ENCODE measurements at places on chromosomes 5 and 9.

GRCh38 chr5:74903165-74903787, 37.1 kb upstream of the FAM169A start:
- DNase-seq = no peak

DNA sequence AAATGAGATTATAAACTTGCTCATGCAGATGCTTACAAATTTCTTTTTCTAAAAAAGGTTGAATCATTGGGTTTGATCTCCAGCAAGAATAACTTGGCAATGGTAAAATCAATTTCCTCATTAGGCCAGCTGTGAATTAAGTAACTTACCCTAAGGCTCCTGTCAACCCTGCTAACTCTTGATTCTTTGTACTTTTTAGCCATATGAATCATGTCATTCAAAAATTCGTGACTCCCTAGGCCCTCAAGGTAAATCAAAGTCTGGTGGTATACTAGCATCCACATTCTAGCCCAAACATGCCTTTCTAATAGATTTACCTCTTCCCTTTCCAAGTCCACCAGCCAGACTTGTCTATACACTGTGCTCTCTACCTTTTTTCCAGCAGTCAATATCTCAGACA, 420.8 kb upstream of the BRINP1 start:
- DNase-seq = no peak

GRCh38 chr5:163760498-163760897, 255.1 kb downstream of the MAT2B start:
- peak; percentile 77 for DNase-seq

- no peak for DNase-seq
Measured at GRCh38 chr5:60141119-60141518, 247.6 kb upstream of the PDE4D start.

- no peak for DNase-seq
Measured at GRCh38 chr9:33697171-33697570, 98.2 kb upstream of the PRSS3 start.

DNA sequence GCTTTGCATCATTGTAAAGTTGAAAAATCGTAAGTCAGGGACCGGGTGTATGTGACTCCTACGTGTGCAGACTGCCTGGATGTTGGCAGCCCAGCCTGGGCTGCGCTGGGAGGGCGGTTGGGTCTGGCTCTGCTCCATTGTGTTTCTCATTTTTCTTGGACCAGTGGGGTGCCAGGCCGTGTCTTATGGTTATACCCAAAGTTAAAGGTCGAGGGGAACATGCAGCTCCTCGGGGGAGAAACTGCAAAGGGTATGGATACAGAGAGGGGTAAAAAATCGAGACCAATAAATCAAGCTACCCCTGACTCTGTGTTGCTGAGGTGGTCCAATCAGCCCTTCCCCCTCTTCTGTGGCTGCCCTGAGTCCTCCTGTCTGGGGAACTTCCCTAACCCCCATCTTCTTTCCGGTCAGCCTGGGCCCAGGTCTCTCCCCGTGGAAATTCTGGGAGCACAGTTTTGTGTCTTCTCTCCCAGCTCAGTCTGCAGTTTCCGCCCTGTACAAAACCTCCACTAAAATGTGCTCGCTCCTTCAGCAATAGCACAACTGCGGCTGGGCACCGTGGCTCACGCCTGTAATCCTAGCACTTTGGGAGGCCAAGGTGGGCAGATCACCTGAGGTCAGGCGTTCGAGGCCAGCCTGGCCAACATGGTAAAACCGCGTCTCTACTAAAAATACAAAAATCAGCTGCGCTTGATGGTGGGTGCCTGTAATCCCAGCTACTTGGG, 34.1 kb upstream of the UNC5A start:
- no peak for DNase-seq

- no peak for DNase-seq
Measured at GRCh38 chr5:180339583-180340183, 13.5 kb downstream of the GFPT2 start.

DNA sequence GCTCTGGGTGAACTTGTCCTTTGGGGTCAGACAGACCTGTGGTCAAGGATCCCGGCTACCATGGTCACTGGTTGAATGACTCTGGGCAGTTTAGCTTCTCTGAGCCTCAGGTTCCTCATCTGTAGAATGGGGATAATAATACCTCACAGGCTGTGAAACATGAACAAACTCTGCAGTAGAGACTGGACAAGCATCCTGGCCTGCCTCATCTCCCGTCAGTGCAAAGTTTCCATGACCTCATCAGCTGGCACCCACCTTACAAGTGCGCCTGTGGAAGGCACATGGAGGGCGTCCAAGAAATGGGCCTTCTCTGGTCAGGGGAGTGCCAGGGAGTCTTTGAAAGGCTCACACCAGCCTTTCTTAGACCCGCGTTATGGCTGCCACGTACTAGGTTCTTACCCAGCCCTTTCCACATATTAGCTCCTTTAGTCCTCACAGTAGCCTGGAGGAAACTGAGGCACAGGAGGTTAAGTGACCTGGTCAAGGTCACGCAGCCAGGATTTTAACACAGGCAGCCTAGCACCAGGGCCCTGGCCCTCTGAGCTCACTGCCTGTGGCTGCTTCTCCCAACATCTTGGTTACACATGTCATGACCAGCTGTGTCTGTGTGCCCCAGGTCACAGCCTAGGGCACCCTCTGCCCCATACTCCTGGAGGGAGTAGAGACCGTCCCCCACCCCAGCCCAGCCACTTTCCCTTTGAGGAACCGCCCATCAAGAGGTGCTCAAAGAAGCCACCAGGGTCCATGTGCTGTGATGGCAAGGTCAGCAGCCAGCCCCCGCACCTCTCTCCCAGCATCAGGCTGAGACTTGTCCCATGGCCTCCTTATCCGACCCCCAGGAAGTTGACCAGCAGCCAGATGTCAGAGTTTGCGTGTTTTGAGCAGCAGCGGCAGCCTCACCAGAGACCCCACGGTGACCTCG, 39.4 kb upstream of the RPL26L1 start:
- no peak for DNase-seq

GRCh38 chr5:62138607-62139006, 167.4 kb upstream of the KIF2A start:
- no peak for DNase-seq

DNA sequence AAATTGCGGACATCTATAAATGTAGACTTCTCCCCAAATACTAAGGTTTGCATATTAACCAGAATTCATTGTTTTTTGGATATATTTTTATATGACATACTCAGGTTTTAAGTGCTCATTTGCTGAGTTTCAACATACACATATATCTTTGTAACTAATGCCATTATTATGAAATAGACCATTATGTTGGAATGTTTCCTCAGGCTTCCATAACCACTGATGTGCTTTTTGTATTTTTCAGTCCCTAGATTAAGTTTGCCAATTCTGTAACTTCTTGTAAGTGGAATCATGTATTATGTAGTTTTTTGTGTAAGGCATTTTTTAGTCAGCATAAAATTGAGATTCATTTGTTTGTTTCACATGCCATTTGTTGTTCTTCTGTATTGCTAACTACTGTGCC, 32.1 kb downstream of the HSPA4 start:
- no peak for DNase-seq

- DNase-seq = no peak
Measured at GRCh38 chr5:129652349-129653056, 95.4 kb upstream of the MINAR2 start.

GRCh38 chr9:20990867-20991266, 40.6 kb downstream of the HACD4 start:
- DNase-seq = no peak

- no peak for DNase-seq
Measured at GRCh38 chr9:96567203-96567700, 52.4 kb downstream of the CDC14B start.

DNA sequence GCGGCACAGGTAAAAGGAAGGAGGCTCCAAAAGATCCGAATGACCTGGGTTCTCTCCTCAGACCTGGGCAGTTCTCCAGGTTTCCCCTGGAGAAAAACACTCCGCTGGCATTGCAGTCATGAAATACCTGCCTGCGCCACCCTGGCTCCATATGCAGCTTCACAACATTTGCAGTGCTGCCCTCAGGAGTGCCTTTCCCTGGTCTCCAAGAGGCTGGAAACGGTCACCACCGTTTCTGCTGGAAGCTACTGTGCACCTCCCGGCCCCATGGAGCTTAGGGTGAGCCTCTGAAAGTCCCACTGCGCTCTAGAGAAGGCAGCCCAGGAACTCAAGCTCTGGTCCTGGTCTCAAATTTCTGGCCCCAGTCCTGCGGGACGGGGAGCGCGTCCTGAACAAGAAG, 670 bp downstream of the UGT3A1 start:
- DNase-seq = no peak

DNA sequence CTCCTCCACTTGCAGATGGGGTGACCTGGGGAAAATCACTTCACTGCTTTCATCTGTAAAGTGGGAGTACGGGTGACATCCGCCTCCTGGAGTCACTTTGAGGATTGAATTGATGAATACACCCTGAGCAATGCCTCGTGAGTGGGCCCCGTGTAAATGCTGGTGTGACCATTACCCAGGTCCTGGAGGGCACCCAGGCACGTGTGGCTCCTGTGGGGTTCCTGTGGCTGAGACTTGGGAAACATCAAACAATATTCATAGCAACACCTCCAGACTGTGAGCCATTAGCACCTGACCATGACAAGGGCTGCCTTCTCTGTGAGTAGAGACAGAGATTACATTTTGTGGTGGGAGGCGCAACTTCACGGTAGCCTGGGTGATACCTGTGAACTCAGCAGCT, 11.4 kb downstream of the MRPL36 start:
- no peak for DNase-seq

DNA sequence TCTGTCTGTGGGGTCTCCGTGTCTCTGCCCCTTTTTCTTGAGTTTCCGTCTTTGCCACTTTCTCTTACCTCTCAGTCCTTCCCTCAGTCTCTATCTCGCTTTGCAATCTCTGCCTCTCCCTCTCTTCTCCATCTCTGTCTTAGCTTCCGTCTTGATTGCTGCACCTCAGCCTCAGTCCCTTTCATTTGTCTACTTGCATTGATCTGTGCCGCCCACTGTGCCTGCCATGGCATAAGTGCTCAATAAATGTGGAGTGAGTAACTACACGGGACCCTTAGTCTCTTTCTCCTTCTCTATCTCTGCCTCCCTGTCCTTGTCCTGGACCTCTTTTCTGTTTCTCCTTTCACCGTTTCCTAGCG, 6.6 kb downstream of the PCDHGC5 start:
- no peak for DNase-seq

- no peak for DNase-seq
Measured at GRCh38 chr9:134995792-134996120, 78.0 kb upstream of the FCN1 start.

GRCh38 chr5:67659288-67659687, 462.7 kb upstream of the CD180 start:
- no peak for DNase-seq

DNA sequence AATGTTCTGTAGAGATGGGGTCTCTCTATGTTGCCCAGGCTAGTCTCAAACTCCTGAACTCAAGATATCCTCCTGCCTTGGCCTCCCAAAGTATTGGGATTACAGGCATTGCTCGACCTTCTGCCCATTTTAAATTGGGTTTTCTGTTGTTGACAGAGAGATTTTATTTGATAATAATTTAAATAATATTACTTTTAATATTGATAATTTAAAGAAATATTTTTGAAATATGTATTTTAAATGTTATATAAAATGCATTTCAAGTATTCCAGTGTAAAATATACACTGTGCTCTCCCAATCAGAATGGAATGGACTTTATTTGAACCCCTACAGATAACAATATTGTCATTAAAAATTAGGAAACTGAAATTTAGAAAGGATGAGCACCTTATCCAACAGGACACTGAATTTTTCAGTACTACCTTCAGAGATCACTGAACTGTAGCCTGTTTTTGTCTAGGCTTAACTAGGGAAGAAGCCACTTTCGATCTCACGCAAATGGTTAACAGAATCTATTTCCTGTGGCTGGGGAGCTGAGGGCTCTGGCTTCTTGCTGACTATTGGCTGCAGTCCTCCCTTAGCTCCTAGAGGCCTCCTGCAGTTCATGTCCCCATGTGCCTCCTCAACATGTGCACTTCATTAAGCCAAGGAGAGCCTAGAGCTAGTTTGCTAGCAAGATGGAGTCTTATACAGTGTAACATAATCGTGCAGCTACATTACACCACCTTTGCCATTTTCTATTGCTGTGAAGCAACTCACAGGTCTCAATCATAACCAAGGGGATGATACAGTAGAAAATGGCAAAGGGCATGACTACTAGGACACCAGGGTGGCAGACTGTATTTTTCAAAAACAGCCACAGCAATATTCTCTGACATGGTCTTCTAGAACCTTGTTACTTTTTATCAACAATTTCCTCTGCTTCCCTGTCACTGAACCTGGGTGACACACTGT, 150.0 kb downstream of the CDC42SE2 start:
- DNase-seq = no peak

DNA sequence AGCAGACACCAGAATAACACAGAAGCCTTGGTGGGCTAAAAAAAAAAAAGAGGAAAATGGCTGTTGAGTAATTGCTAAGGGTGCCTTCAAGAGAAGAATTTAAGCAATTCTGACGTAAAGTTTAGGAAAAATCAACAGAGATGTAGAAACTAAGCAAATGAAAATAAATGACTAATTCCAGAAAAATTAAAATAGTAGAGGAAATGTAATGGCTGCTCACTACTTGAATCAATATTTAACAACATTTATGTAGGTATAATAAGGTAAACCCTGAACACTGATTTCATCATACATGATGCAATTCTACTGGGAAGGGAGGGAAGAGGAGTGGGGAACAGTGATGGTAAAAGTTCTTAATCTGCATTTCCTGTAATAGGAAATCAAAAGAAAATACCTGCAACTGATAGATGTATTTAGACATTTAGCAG, 41.4 kb downstream of the PUM3 start:
- DNase-seq = peak; percentile 8

GRCh38 chr5:40572937-40573336, 106.8 kb upstream of the PTGER4 start:
- DNase-seq = peak; percentile 18

- no peak for DNase-seq
Measured at GRCh38 chr5:74589204-74590056, 51.1 kb downstream of the ENC1 start.

DNA sequence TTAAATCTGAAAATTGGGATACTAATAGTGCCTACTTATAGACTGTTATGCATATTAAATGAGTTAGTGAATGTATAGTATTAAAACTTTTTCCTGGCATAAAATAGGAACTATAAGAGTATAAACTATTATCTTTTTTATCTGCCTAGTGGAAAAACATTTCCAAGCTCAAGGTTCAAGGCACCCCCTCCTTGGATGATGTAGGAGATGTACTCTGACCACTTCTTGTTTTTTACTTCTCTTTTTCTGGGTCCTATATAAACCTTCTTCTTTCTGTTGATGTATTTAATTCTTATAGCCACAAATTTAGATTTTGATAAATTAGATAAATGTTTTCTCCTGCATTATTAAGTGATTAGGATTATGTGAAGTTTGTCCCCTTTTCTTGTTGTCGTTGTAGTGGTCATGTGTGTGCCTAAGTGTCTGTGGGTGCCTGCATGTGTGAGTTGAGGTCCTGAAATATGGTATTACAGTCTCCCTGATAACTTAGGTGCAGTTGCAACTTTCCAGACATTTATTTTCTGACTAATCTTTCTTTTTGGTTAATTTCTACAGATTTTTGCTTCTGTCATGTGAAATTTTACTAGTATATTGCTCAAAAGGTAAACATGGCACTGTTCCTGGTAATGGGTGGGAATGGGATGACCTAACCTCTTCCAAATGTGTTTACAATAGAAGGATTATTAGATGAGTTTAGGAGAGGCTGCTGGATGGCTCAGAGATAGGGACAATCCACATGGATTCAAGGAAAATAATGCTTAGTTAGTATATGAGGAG, 160.8 kb upstream of the CDKN2B start:
- peak; percentile 31 for DNase-seq

GRCh38 chr5:177402271-177403043, 2.0 kb upstream of the PFN3 start:
- peak; percentile 40 for DNase-seq

Data from HFFc6 (cell line).